Omental fat pad (tissue), 4 donors: ENCODE measurements at places on chromosomes 1 and 21. TPM values are rescaled to one million over a fixed set of nuclear protein-coding genes. Genes with fewer than 3 reads are reported as not detected.

Gene KLHDC9
- 1.5 TPM for total RNA-seq

Gene MRPL20
- 135 TPM for total RNA-seq

Gene RIPK4
- total RNA-seq = 4.9 TPM

Gene NTMT2
- not detected for total RNA-seq

Gene SYNC
- total RNA-seq = 20.0 TPM

Gene CRABP2
- 4.5 TPM for total RNA-seq

Gene TNFRSF4
- total RNA-seq = 2.4 TPM

Gene ZNF684
- total RNA-seq = 2.5 TPM

Gene CFAP74
- total RNA-seq = 0.24 TPM

Gene TIE1
- 46.0 TPM for total RNA-seq

Gene C21orf58
- 0.74 TPM for total RNA-seq

Gene NBPF10
- total RNA-seq = 1.3 TPM

Gene PROX1
- total RNA-seq = 8.4 TPM

Gene KCNN3
- 1.0 TPM for total RNA-seq

Gene GPR37L1
- 0.16 TPM for total RNA-seq

Gene OR2G6
- not detected for total RNA-seq

Gene ADGRL4
- total RNA-seq = 110 TPM

Gene APCS
- total RNA-seq = not detected

Gene LCE3D
- total RNA-seq = not detected

Gene PGLYRP3
- total RNA-seq = not detected

Gene KIAA1614
- total RNA-seq = 6.2 TPM

Gene UBE2J2
- 30.4 TPM for total RNA-seq

Gene TMIGD3
- total RNA-seq = 5.7 TPM

Gene CSMD2
- 3.8 TPM for total RNA-seq

Gene PLCH2
- total RNA-seq = 0.16 TPM

Gene FGR
- total RNA-seq = 44.6 TPM
